ENCODE measurements at places on chromosomes 16 and 17. TPM values are rescaled to one million over a fixed set of nuclear protein-coding genes. Genes with fewer than 3 reads are reported as not detected.
A peak's percentile ranks its signal among the peaks of the same experiment; 100 is the strongest.

DNA sequence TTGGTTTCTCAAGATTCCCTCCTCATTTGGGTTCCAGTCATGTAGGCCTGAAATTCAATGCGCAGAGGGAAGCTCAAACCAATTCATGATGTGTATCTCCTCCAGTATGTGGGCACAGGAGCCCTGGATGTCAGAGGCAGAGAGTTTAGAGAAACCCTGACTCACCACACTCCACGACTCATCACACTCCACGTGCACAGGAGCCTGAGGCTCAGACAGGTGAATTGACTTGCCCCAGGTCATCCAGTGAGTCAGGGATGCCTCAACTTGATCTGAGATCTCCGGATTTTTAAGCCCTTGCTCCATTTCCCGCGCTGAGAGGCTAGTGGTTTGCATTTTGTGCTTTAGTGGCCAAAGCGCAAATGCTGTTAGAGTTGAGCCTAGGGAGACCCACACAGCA, 183.9 kb downstream of the HAPSTR1 start:
- no peak overlapping the region for H3K4me3 ChIP-seq
- no peak for DNase-seq
- no peaks in the 10 kb centered on the region for H3K27me3 ChIP-seq

DNA sequence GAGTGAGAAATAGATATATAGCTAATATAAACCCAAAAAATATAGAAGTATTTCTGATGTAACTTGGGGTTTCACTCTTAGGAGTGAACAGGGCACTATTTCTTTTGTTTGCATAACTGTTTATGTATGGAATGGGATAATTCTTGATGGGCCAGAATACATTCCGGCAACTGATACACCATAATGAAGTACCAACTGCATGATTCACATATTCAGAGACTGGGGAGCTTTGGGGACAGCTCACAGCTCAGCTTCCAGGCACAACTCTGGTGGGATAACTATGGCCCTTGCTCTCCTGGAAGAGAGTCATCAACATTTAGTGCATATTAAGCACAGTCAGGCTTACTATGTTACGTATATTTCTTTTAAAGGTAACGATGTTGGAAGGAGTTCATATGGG, 42.1 kb upstream of the ADCY7 start:
- no peaks in the 10 kb centered on the region for H3K4me1 ChIP-seq
- peaks cover 47% of the 10 kb centered on the region for H3K36me3 ChIP-seq
- no peak overlapping the region for H3K27ac ChIP-seq
- H3K4me3 ChIP-seq = no peak overlapping the region

GRCh38 chr17:68835071-68835470, 120.1 kb downstream of the ABCA8 start:
- no peaks in the 10 kb centered on the region for H3K36me3 ChIP-seq
- no peak for DNase-seq
- H3K4me3 ChIP-seq = no peak overlapping the region
- no peaks in the 10 kb centered on the region for H3K27me3 ChIP-seq

GRCh38 chr17:79220201-79220712, 145.6 kb downstream of the ENGASE start:
- no peaks in the 10 kb centered on the region for H3K36me3 ChIP-seq
- DNase-seq = no peak

- no peak overlapping the region for H3K27ac ChIP-seq
- H3K36me3 ChIP-seq = no peaks in the 10 kb centered on the region
- no peaks in the 10 kb centered on the region for H3K27me3 ChIP-seq
- DNase-seq = no peak
- H3K4me3 ChIP-seq = no peak overlapping the region
Measured at GRCh38 chr16:89031715-89032659, 55.0 kb upstream of the CBFA2T3 start.

DNA sequence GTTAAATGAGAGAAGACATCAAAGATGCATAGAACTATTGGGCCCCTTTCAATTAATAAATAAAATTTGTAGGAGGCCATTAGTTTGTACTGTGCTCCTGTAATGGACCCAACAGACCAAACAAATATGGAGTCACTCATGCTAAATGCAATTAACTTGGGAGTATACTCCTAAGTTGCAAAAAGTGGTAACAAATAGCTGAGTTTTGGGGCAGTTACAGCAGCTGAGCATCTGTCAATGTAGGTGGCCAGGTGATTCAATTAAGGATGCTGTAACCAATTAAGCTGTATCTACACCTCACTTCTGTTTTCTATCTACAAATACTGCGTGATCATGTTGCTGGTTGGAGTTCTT, 34.9 kb downstream of the WNT9B start:
- H3K27me3 ChIP-seq = no peaks in the 10 kb centered on the region
- H3K27ac ChIP-seq = no peak overlapping the region
- no peaks in the 10 kb centered on the region for H3K4me1 ChIP-seq

GRCh38 chr16:50530277-50531236, 17.6 kb upstream of the NKD1 start:
- H3K27me3 ChIP-seq = no peaks in the 10 kb centered on the region
- H3K36me3 ChIP-seq = no peaks in the 10 kb centered on the region
- H3K4me3 ChIP-seq = no peak overlapping the region
- H3K4me1 ChIP-seq = peaks cover 8% of the 10 kb centered on the region
- DNase-seq = peak; percentile 56

- no peak for DNase-seq
- no peak overlapping the region for H3K4me3 ChIP-seq
- no peaks in the 10 kb centered on the region for H3K36me3 ChIP-seq
- H3K27me3 ChIP-seq = peaks cover 1% of the 10 kb centered on the region
Measured at GRCh38 chr16:23842137-23842600, 6.4 kb downstream of the PRKCB start.

GRCh38 chr16:50743581-50744225, 1.8 kb downstream of the CYLD start:
- no peaks in the 10 kb centered on the region for H3K27me3 ChIP-seq
- H3K4me3 ChIP-seq = no peak overlapping the region
- no peaks in the 10 kb centered on the region for H3K36me3 ChIP-seq
- H3K27ac ChIP-seq = peak overlapping the region; percentile 91

- no peak for DNase-seq
- no peak overlapping the region for H3K4me3 ChIP-seq
- no peaks in the 10 kb centered on the region for H3K36me3 ChIP-seq
- no peaks in the 10 kb centered on the region for H3K27me3 ChIP-seq
- peaks cover 24% of the 10 kb centered on the region for H3K4me1 ChIP-seq
- H3K27ac ChIP-seq = no peak overlapping the region
Measured at GRCh38 chr16:23502466-23502865, 7.8 kb downstream of the GGA2 start.

- peaks cover 3% of the 10 kb centered on the region for H3K36me3 ChIP-seq
- H3K4me1 ChIP-seq = no peaks in the 10 kb centered on the region
- no peak for DNase-seq
Measured at GRCh38 chr17:1043601-1044251, 46.8 kb downstream of the TIMM22 start.

DNA sequence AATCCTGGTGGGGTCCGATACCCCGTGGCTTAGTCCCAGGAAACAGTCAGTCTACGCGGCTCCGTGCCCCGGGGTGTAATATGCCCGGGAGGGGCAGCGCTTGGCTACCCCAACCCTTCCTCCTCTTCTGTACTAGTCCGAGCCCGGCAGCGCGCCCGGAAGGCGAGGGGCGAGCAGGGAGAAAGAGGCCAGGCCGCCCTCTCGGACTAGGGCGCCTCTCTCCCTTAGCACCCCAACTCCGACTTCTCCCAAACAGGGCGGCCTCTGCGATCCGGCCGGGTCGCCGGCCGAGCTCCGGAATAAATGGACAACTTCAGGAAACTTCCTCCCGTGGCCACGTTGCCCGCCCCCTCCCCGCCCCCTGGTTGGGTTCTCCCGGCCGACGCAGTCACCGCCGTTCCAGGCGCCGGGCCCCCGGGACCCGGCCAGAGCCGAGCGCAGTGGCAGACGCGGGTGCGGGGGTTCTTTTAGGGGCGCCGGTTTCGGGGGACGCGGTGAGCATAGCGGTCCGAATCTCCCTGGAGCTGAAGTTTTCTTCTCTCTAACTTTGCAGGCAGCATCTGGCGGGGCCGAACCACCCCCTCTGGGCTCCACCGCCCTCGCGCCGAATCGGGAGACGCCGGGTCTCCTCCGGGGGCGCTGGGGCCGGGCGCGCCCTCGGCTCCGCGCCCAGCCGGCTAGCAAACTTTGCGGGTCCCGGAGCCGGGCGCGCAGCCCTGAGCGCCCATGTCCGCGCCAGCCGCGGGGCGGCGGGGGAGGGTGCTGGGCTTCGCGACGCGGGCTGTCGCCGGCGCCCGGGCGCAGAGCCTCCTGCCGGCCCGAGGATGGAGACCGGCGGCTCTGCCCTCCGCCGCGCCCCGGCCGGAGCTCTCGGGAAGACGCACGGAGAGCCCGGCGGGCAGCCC, at the start of gene SDK2:
Gene SDK2 (minus strand): TSS at position 301 of the 905 bp plus-strand sequence. CDS start 357 bp downstream, outside the sequence.
- no peak within 1 kb of the TSS for H3K4me3 ChIP-seq
- H3K27me3 ChIP-seq = peaks cover 22% of the 10 kb centered on the region
- H3K4me1 ChIP-seq = peaks cover 15% of the 10 kb centered on the region

- H3K4me1 ChIP-seq = peaks cover 42% of the 10 kb centered on the region
- no peak overlapping the region for H3K4me3 ChIP-seq
- H3K27me3 ChIP-seq = no peaks in the 10 kb centered on the region
- H3K27ac ChIP-seq = peak overlapping the region; percentile 19
- DNase-seq = no peak
- H3K36me3 ChIP-seq = no peaks in the 10 kb centered on the region
Measured at GRCh38 chr17:40313668-40314583, 4.9 kb downstream of the RARA start.

GRCh38 chr16:19654147-19654546, 63.9 kb downstream of the KNOP1 start:
- H3K36me3 ChIP-seq = peaks cover 24% of the 10 kb centered on the region
- H3K27me3 ChIP-seq = no peaks in the 10 kb centered on the region
- no peak overlapping the region for H3K27ac ChIP-seq
- H3K4me1 ChIP-seq = no peaks in the 10 kb centered on the region
- no peak for DNase-seq
- H3K4me3 ChIP-seq = no peak overlapping the region

DNA sequence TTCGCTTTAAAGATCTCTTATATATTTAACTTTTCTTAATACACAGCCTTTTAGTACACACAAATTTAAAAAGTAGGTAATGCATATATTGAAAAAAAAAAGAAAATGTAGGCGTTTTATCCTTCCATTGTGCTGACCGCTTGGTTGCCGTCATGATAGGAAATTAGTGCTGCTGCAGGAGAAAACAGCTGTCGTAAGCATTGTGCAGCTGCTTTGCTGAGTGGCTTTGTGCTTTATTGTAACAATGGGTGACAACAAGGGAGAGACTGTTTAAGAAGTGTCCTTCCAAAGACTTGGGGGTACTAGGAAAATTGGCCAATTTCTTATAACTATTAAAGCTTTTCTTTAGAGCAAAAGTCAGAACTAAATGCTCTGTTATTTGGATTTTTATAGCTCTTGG, 5.0 kb downstream of the HERPUD1 start:
- H3K4me1 ChIP-seq = peaks cover 22% of the 10 kb centered on the region
- H3K36me3 ChIP-seq = peaks cover 66% of the 10 kb centered on the region
- no peak overlapping the region for H3K4me3 ChIP-seq
- no peaks in the 10 kb centered on the region for H3K27me3 ChIP-seq
- DNase-seq = no peak
- no peak overlapping the region for H3K27ac ChIP-seq

- H3K4me1 ChIP-seq = no peaks in the 10 kb centered on the region
- no peaks in the 10 kb centered on the region for H3K27me3 ChIP-seq
- H3K36me3 ChIP-seq = no peaks in the 10 kb centered on the region
- no peak overlapping the region for H3K4me3 ChIP-seq
- no peak overlapping the region for H3K27ac ChIP-seq
Measured at GRCh38 chr17:57739402-57740234, 5.5 kb downstream of the CCDC182 start.

DNA sequence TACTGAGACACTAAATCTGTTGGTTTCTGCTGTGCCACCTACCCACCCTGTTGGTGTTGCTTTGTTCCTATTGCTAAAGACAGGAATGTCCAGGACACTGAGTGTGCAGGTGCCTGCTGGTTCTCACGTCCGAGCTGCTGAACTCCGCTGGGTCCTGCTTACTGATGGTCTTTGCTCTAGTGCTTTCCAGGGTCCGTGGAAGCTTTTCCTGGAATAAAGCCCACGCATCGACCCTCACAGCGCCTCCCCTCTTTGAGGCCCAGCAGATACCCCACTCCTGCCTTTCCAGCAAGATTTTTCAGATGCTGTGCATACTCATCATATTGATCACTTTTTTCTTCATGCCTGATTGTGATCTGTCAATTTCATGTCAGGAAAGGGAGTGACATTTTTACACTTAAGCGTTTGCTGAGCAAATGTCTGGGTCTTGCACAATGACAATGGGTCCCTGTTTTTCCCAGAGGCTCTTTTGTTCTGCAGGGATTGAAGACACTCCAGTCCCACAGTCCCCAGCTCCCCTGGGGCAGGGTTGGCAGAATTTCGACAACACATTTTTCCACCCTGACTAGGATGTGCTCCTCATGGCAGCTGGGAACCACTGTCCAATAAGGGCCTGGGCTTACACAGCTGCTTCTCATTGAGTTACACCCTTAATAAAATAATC, 14.6 kb downstream of the STH start:
- no peak overlapping the region for H3K4me3 ChIP-seq
- DNase-seq = no peak
- H3K4me1 ChIP-seq = no peaks in the 10 kb centered on the region
- no peaks in the 10 kb centered on the region for H3K36me3 ChIP-seq
- no peaks in the 10 kb centered on the region for H3K27me3 ChIP-seq

DNA sequence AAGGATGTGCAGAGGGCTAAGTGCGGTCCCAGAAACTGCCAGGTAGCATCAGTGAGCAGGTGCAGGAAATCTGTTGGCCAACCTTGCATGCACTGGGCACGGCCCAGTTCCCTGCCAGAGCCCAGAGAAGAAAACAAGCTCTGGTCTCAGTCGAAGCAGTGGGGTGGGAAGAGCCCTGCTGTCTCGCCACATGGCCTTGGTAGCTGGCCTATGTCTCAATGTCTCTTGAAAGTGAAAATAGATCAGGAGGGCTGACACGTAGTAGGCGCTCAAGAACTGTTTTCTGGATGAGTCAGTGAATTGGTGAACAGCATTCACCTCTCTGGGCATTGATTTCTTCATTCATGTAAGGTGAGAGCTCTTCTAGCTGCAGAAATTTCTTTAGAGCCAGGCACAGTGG, 90.4 kb downstream of the MARF1 start:
- no peak for DNase-seq
- no peaks in the 10 kb centered on the region for H3K4me1 ChIP-seq
- no peak overlapping the region for H3K4me3 ChIP-seq
- no peaks in the 10 kb centered on the region for H3K27me3 ChIP-seq

- H3K4me3 ChIP-seq = no peak overlapping the region
- H3K36me3 ChIP-seq = peaks cover 73% of the 10 kb centered on the region
- no peaks in the 10 kb centered on the region for H3K27me3 ChIP-seq
- no peak overlapping the region for H3K27ac ChIP-seq
Measured at GRCh38 chr16:28829747-28830146, 6.9 kb downstream of the ATXN2L start.

The AANAT gene
- not detected for polyA plus RNA-seq

The RAP1GAP2 gene
- polyA plus RNA-seq = 0.56 TPM

The ZNF764 gene
- polyA plus RNA-seq = 1.6 TPM

The HELZ gene
- 3.8 TPM for polyA plus RNA-seq

The TBC1D28 gene
- polyA plus RNA-seq = not detected

The ZNF469 gene
- 0.04 TPM for polyA plus RNA-seq

The TPPP3 gene
- polyA plus RNA-seq = 0.35 TPM

The SMIM22 gene
- polyA plus RNA-seq = 0.49 TPM

The ADAM11 gene
- 0.06 TPM for polyA plus RNA-seq

The KRTAP2-1 gene
- polyA plus RNA-seq = not detected

The C16orf96 gene
- polyA plus RNA-seq = 0.07 TPM

All from liver (tissue), 10 donors.